Osteocyte (in vitro differentiated cells): ENCODE measurements at places on chromosomes 5 and 9. TPM values are rescaled to one million over a fixed set of nuclear protein-coding genes. Genes with fewer than 3 reads are reported as not detected.

GRCh38 chr9:126459126-126459525 lies 132.5 kb downstream of the MVB12B start:
- DNase-seq: no peak

DNA sequence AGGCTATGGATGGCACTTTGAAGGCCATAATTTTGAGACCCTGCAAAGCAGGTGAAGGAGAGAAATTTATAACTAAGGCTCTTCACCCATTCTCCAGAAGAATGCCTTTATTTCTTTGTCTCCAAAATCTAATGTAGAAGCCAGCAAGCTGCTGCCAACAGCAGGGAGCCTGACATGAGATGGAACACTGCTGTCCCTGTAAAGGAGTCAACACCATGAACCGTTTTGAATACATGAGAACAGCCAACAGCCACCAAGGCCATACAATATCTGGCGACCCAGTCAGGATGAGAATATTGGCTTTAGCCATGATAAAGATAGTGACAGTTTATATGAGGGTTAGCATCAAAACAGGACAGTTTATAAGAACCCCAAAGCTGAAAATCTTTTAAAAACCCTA lies 121.2 kb upstream of the LIFR start:
- DNase-seq: no peak

CCL21 gene
- not detected in 2 replicates for total RNA-seq

GRCh38 chr5:58156361-58156760 lies 303.5 kb downstream of the PLK2 start:
- no peak for DNase-seq

GRCh38 chr5:150211156-150212030 lies 21.5 kb downstream of the SLC6A7 start:
- no peak for DNase-seq
